ENCODE measurements at places on chromosomes 6 and 20.

DNA sequence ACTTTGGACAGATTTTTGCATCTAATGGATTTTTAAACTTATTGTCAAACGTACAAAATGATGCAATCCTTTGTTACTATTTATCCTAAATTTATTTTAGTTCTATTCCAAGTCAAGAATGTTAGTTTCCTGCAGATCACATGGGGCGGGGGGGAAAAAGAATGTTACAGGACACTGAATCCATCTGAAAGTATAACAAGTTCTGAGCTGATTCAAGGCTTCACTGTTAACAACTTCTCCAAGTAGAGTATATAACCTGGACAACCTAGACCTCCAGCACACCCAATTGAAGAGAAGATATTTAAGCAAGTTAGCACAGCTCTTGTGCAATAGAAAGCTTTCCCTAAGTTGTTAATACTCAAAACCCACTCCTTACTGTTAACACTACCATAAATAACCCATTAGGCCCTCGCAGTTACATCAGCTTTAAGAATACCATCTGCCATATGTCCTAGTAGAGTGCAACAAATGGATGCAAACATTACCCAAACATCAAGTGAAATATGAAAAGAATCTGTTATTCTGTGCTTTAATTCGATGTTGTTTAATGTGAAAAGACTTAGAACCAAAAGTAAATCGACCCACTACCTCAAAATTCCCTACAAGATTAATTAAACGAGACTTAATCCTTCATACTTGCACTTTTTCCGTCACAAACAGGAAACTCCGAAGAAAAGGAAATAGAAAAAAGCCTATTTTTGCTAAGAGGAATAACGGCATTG lies 1.3 kb downstream of the SEC63 start:
- DNase-seq, result no peak

- no peak for DNase-seq
Observed at GRCh38 chr20:2859330-2860121, 13.8 kb upstream of the PTPRA start.

GRCh38 chr6:4088704-4089103 lies 9.8 kb upstream of the FAM217A start:
- no peak for DNase-seq

DNA sequence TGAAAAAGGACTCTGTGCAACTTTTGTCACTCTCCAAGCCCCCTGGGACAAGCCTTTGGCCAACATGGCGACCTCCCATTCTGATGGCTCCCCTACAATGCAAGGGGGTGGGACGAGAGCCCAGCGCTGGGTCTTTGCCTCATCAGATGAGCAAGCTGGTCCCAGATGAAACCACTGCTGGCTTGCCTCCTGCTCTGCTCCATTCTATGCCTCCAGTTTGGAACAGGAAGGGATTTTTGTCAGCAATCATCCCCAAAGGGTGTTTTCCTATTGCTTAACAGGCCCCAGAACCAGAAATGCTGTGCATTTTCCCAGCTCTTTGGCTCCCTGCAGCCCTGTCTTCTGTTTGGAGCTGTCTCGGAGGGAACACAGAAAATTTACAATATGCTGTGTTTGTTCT lies 412.7 kb downstream of the MAFB start:
- no peak for DNase-seq

DNA sequence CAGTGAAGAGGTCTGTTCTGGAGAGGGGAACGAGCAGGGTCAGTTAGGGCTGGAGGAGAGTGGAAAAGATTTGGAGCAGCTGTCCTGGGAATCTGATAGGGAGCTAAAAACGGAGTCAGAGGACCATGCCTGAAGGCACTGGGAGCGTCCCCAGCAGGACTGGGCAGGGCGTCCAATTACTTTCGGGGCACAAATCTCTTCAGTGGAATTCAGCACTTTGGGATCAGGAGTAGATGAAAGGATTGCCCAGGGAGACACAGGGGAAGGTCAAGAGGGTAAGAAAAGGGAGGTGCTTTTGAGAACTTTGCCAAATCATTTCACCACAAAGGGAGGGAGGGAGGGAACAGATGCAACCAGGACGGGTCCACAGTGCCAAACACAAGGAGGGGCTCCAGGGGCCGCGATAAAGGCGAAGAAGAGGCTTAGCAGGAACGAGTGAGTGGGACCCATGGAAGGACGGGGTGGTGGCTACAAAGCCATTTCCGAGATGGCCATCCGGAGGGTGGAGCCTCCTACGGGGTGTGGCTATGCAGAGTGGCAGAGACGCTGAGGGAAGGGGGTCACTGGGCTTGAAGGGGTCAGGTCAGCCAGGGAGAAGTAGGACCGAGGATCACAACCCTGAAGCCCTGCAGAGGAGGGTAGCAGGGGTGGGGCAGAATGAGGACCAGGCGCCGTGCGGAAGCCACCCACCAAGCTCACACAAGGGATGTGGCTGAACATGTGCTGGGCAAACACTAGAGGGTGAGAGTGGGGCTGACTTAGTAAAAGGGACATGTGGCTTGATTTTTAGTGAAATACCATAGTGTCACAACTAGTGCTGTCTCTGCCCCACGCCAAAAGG lies 180.0 kb upstream of the RREB1 start:
- DNase-seq, result no peak

- DNase-seq, result no peak
Observed at GRCh38 chr6:90397929-90398674, 101.5 kb upstream of the BACH2 start.

Measured in NCI-H1048 (cell line).